ENCODE measurements at places on chromosomes 13 and 19.

DNA sequence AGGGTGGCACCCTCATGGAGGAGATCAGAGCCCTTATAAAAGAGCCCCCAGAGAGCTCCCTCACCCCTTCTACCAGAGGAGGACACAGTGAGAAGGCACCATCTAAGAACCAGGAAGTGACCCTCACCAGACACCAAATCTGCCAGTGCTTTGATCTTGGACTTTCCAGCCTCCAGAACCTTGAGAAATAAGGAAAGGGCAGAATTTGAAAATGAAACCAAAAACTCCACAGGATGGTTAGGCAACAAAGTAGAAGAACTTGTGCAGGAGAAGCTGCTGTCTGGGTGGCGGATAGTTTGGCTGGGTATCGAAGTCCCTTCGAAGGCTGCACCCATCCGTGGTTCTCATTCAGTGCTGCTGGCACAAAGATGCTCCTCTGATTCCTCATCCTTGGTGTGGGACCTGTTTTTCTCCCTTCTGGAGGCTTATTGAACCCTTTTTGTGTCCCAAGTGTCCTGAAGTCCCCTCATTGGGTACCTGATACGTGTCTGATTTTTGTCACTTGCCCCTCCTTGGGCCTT lies 130.8 kb downstream of the KDM4B start:
- no peak for DNase-seq

- DNase-seq: no peak
Observed at GRCh38 chr13:34243403-34243802, 425.5 kb downstream of the RFC3 start.

GRCh38 chr13:75092143-75092542 lies 389.8 kb downstream of the TBC1D4 start:
- no peak for DNase-seq

DNA sequence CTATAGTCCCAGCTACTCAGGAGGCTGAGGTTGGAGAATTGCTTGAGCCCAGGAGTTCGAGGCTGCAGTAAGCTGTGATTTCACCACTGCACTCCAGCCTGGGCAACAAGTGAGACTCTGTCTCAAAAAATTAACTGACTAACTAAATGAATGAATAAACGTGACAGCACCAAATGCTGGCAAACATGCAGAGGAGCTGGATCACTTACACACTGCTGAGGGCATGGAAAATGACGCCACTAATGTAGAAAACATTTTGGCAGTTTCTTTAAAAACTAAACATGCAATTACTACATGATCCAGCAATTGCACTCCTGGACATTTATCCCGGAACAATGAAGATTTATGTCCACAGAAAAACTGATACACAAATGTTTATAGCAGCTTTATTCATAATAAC lies 31.3 kb upstream of the GTF3A start:
- DNase-seq: no peak

GRCh38 chr13:99055281-99055680 lies 77.4 kb upstream of the DOCK9 start:
- DNase-seq: no peak

GRCh38 chr13:66102864-66103263 lies 1127.3 kb downstream of the PCDH9 start:
- no peak for DNase-seq

- no peak for DNase-seq
Observed at GRCh38 chr19:33432446-33433170, 59.1 kb downstream of the CEBPG start.

DNA sequence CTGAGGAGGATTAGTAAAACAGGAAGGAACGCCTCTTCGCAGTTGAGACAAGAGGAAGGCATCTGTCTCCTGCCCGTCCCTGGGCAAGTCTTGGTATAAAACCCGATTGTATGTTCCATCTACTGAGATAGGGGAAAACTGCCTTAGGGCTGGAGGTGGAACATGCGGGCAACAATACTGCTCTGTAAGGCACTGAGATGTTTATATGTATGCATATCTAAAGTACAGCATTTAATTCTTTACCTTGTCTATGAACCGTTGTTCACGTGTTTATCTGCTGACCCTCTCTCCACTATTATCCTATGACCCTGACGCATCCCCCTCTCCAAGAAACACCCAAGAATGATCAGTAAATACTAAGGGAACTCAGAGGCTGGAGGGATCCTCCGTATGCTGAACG lies 722 bp upstream of the TIMM50 start:
- no peak for DNase-seq

DNA sequence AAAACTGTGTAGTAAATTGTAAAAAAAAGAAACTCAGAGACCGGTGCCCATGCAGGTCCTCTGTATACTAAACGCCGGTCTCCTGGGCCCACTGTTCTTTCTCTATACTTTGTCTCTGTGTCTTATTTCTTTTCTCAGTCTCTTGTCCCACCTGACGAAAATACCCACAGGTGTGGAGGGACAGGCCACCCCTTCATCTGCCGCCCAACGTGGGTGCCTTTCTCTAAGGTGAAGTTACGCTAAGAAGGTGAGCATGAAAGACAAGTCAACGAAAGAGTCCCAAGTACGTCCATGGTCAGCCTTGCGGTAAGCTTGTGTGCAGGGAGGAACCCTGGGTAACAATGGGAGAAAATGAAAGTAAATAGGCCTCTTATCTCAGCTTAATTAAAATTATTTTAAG lies 48.0 kb upstream of the WASF3 start:
- no peak for DNase-seq

GRCh38 chr13:62033934-62034333 lies 618.3 kb upstream of the PCDH20 start:
- DNase-seq: peak; percentile 2

DNA sequence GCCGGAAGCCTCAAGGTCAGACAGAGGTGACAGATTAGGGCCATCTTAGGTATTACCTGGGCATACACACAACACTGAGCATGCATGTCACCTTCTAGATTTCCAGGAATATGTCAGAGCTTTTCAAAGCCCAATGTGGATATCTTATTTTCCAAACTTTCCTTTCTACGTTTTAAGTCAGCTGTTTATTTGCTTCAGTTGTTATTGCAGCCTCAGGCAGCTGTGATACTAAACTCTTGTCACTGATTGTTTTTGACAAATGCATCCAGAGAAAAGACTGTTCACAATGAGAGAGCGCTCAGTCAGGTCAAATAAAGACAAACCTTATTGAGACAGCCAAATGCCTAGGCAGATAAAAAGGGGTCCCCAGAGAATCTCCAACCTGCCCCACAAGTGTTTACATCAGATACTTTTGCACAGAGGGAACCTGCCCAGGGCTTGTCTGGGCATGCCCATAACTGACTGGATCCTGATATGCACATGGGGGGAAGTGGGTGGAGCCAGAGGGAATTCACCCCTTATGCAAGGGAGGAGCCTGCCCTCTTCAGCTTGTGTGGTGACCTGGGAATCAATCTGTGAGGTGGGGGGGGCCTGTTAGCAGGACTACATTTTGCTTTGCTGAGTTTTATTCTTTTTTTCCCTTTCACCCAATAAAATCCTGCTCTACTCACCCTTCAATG lies 28.5 kb downstream of the MED4 start:
- peak; percentile 49 for DNase-seq

DNA sequence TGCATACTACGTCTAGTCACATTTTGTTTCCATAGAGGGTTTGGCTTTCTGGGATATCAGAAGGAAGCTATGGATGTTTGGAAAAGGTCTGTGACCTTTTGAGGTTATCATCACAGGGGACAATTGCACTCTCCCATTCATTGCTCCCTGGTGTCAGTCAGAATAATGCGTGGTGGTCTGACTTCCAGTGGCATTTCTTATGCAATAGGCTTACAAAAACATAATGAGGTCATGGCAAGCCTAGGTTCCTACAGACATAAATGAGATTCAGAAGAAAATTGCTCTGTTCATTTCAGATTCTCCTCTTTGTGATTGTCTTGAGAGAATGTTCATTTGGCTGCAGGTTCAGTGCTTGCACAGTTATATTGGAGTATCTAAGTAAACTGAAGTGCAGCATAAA lies 54.6 kb downstream of the ARHGAP35 start:
- no peak for DNase-seq

DNA sequence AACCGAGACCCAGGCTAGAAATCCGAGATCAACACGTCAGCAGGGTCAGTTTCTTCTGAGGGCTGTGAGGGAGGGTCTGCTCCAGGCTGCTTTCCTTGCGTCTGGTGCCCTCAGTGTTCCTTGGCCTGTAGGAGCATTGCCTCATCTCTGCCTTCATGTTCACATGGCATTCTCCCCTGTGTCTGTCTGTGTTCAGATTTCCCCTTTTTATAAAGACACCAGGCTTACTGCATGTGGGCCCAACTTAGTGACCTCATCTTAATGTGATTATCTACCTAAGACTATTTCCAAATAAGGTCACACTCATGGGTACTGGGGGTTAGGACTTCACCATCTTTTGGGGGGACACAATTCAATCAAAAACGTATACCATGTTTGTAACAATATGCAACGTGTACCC lies 57.2 kb upstream of the C1QTNF9 start:
- DNase-seq: no peak

GRCh38 chr13:71842003-71842402 lies 25.0 kb downstream of the DACH1 start:
- no peak for DNase-seq

DNA sequence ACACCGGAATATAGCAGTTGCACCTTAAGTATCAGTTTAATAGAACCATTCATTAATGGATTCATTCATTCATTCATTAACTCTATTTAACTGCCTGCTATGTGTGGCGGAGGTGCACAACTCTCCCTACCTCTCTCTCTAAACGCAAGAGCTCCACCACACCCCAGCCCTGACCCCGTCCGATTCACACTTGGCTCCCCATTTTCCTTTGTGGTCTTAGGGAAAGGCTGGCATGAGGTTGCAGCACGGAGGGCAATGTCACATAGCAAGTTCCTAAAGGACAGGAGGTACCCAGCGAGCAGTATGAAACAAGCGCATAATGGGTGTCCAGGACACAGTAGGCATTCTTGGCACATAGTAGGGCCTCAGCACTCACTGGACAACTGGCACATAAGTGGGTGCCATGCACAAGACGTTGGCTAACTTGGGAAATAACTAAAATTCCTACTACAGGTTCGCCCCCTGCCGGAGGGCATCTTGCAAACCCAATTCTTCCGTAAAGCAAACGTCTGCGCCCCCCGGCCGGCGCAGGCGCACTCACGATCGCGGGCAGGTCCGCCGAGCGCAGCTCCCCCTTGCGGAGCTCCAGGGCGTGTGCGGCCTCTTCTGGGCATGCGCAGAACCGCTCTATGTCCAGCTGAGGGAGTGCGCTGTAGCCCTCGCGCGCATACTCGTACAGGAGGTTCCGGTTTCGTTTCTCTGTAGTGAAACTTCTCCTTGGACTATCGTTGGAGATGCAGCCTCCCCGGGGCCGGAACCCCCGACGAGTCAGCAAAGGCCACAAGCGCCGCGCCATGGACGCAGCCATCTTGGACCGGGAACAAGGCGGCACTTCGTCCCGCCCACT lies at the start of gene SARS2:
Gene SARS2 (minus strand): TSS at position 835 of the 847 bp plus-strand sequence. CDS start 27 bp downstream, at position 808.
- peak; percentile 95 for DNase-seq

- no peak for DNase-seq
Observed at GRCh38 chr19:53989600-53990533, 1.6 kb upstream of the CACNG6 start.

- no peak for DNase-seq
Observed at GRCh38 chr13:31725841-31726240, 13.5 kb upstream of the RXFP2 start.

DNA sequence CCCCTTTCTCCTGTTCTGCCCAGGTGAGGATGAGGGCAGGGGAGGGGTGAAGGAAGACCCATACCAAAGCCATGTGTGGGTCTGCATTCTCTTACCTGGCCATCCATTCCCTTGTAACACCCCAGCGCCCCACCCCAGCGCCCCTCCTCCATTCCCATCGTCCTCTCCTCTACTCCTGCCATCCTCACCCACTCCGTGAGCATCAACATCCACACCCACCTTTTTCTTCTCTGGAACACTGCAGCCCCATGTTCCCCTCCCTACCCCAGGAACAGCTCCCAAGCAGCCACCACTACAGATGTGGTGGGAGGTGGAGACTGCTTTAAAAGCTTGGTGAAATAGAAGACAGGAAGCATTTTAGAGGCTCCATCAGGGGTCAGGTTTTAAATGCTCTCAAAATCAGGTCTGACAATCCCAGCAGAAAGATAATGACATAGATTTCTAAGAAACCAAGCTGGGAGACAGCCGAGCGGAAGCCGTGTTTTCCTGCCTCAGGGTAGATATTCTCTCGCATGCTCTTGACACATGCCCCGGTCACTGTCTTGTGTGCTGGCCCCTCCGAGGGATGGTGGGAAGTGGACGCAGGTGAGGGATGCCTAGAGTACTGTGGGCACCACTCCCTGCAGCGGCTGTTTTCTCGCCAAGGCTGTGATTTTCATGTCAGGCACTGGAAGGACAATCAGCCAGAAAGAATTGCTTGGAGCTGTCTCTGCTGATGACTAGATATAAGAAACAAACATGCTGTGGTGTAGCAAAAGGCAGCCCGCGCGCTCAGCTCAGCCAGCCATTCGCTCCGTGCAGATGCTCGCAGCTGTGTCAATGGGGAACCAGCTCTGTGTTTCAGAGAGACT lies 9.8 kb downstream of the MEDAG start:
- no peak for DNase-seq

DNA sequence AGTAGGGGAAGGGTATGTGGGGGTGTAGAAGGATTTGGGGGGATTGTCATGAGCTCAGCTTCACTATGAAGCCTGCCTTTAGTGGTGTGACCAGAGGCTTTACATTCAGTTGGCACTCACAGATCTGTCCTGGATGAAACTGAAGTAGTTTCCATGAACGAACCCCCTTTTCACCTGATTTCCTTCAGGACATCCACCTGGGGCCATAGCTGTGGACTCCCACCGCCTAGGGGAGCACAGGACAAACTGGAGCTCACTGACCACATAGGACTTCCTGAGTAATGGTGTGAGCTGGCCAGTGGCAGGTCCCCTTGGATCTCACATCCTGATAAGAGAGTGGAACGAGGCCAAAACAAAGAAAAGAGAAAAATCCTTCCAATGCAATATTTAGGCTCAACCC lies 54.1 kb downstream of the MRPL57 start:
- no peak for DNase-seq

GRCh38 chr13:73754241-73754640 lies 380.0 kb downstream of the KLF12 start:
- DNase-seq: no peak

GRCh38 chr13:103812558-103812957 lies 746.3 kb upstream of the SLC10A2 start:
- DNase-seq: no peak

GRCh38 chr19:31908496-31909225 lies 436.7 kb upstream of the ZNF507 start:
- DNase-seq: no peak

DNA sequence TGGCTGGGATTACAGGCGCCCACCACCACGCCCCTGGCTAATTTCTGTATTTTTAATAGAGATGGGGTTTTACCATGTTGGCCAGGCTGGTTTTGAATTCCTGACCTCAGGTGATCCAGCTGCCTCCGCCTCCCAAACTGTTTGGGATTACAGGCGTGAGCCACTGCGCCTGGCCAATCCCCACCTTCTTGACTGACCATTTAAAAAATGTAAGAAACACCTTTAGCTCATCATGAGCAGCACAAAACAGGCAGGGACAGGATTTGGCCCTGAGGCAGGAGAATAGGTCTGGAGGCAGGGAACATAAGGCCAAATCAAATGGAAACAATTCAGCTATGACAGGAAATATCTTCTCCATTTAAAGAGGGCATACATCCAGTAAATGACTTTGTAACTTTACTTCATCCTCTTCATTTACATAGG lies 1.4 kb upstream of the MPV17L2 start:
- no peak for DNase-seq

Measured in fibroblast of lung (primary cell).